ENCODE measurements at places on chromosomes 11 and 22.

DNA sequence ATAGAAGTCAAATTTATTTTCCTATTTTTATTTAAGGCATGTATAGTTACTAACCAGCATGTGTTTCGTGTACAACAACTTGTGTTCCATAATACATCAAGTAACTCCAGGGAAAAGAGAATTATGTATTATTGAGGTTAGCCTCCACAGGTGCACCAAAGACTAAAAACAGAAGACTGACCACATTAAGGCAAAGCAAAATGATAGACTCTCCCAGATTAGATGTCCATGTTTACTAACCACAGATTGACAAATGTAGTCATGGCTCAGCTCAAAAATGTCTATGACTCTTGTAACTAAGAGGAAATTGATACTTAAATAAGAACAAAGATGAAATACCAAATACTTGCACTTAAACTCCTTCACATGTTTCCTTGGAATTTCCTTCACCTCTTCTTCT, 238.5 kb downstream of the METTL15 start:
- DNase-seq = no peak

DNA sequence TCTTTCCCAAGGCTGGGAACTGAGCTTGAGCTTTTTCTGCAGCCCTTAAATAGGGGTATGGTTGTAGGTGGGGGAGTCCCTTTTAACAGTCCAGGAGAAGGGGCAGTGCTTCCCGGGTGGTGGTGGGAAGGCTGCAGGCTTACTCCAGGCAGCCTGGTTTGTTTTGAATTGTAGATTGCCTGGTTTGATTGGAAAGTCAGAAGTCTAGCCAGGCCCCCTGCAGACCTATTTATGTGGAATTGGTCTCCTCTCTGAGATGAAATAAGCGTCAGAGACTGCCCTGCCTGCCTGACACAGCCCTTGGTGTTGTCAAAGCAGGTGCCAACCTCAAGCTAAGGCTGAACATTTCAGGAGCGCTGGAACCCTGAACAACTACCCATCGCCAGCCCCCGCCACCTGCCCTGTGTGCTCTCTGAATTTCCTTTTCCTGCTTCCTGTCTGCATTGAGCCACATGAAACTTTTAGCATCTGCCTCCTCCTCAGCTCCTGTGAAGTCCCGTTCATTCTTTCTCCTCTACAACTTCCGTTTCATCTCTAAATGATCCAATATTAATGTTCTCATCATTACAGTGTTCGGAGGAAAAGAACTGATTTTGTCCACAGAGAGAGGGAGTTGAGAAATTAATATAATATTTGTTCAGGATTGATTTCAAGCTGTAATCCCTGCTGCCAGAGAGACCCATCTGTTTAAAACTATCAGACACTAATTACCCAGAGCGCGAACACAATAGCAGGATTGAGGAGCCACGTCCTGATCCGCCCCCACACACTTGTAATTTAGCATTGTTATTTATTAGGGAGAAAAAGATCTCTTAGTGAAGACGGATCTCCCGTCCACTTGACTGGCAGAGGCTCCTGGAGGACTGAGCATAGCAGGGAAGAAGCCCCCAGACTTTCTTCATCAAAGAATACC, 136.5 kb downstream of the TRIM29 start:
- no peak for DNase-seq

- no peak for DNase-seq
These were observed 27.6 kb upstream of the CD44 start for GRCh38 chr11:35111161-35112055.

DNA sequence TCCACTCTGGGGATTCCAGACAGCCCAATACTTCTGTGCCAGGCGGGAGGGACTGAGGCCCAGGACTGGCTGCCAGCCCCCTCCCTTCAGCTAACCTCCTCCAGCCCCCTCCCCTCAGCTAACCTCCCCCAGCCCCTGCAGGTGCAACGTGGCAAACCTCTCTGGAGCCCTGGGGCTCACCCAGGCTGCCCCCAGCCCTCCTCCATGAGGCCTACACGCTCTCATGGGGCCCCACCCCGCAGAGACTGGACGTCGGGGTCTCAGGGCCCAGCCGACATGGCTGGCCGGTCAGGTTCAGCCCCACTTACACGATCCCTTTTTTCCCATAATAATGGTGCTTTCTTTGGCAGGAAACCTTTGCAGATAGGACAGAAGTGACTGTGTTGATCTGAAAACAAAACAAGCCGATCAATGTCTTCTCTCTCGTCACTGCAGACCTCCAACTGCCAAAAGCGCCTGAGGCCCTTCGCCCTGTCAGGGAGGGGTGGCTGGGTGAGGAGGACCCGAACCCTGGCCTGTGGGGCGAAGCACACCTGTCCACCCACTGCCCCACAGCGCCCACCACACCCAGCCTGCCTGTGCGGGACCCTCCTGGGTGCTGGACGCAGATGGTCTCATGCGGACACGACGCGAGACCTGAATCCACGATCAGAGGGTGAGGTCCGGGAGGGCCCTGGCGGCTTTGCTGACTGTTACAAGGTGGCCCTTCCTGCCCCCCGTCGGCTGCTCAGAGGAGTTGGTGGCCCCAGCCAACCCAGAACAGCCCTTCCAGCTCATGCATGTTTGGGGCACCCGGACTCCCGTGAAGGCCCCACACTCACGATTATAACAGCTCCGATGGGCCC, 33.6 kb downstream of the TRMU start:
- no peak for DNase-seq

DNA sequence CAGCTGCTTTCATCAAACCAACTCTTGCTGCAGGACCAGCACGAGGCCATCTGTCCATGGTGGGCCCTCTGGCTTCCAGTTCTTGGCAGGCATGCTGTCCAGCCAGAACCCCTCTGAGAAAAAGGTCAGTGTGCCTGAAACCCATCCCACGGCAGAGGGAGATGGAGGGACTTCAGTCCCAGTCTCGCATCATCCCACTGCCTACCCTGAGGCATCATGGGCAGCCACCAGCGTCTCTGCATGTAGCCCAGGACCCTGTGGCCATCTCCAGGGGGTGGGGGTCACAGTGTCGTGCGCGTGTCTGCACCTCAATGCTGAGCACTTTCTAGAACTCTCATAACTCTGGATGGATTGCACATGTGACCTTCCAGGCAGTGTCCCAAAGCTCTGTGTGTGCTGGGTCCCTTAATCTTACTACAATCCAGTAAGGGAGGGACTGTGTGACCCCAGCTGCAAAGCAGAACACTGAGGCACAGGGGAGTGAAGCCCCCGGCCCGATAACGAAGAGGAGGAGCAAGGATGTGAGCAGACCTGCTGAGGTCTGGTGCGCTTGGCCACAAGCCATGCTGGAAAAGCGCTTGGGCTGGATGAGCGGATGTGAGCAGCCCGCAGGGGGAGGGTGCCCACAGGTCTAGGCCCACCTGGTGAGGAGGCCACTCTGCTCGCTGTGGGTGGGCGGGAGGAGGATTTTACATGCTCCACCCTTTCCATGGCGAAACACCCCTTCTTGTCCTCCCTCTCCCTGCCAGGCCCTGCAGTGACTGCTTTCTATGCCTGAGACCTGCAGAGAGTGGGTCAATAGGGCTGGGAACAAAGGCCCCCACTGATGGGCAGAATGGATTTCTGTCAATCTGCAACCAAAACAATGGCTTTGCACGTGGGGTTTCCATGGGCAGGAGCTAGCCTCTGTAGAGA, 1401.0 kb downstream of the BRD1 start:
- DNase-seq = no peak

- DNase-seq = peak; percentile 16
These were observed at the start of gene RHOD for GRCh38 chr11:67056267-67057204. Gene RHOD (plus strand): TSS chr11:67056847. CDS start chr11:67056903, 56 bp downstream.

DNA sequence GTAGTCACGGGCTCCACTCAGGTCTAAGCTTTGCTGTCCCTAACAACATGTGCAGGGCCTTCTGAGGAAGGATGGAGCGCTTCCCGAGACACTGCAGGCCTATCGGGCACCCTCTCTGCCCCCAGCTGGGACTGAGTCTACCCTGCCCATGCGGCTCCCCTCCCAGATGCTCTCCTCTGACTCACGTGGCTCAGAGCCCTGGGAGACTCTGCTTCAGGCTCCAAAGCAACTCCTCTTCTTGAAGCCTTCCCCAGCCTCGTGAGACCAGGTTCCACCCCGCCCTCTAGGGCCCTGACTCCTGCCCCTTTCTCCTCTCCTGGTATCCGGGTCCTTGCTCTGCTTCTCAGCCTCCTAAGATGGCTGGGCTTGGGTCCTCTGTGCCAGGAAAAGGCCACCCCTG, 28.4 kb upstream of the ARFGAP3 start:
- no peak for DNase-seq

DNA sequence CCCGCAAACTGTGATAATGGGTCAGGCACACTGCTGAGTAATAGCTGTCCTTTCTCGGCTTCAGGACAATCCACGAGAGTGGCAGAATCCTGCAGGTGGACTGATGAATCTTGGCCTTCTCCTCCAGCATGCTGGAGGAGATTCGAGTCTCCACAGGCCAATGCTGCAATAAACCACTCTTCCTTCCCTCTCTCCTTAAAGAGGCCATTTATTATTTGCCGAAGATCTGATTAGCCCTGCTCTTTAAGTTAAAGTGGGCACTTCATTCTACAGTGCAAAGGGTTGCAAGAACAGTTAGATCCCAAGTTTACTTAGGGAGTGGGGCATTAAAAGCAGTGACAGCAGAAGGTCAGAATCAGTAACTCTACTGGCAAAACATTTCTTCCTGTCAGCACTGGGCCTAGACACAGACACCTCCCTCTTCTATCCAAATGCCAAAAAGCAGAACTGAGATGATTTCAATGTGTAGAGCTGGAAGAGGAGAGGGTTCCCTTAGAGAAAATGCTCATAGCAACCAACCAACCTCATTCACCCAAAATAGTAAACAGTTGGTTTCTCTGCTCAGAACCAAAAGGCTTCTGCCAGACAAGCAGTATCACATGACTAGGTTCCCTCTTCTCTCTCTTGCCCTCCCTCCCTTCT, 121.7 kb downstream of the SGSM3 start:
- DNase-seq = no peak

GRCh38 chr11:104053743-104054478, 17.5 kb downstream of the DDI1 start:
- DNase-seq = no peak

DNA sequence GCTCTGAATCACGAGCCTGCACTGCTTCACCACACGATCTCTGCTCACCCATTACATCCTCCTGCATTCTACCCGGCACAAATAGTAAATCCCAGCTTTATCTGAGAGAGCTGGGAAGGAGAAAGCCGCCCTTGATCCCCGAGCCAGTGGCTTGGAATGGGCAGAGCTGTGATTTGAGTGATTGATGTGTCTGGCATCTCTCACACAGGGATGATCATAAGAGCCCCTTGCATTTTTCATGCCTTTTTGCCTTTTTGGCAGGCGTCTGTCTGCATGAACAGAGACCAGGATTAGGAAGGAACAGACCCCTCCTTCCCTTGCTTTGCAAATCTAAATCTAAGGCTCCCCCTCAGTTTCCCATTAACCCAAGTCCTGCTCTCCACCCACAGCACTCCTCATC, 945.3 kb downstream of the NTM start:
- DNase-seq = no peak

- no peak for DNase-seq
These were observed 3.7 kb downstream of the NPTXR start for GRCh38 chr22:38840129-38840528.

GRCh38 chr22:45320357-45320976, 10.7 kb downstream of the FAM118A start:
- DNase-seq = peak; percentile 35

- DNase-seq = no peak
These were observed 84.9 kb upstream of the HMGXB4 start for GRCh38 chr22:35172442-35172841.

GRCh38 chr22:20021196-20022181, 579 bp downstream of the TANGO2 start:
- no peak for DNase-seq
